Dorsolateral prefrontal cortex (tissue), 122 donors: ENCODE measurements at places on chromosomes 12 and 14.

DNA sequence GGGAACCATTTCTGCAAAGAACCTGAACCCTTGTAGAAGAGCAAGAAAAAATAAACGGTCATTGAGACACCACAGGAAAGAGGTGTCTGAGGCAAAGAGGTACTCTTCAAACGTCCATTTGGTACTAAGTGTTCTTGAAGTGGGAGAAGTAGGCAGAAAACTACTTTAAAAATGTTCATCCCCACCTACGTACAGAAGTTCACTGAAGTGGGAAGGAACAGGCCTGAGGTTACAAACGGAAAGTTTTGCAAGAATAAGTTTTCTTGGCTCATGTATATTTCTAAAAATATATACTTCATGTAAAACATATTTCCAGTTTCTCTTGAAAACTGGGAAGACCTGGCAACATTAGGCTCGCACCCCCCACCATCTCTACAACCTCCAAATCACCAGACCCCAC lies 61.2 kb downstream of the STXBP6 start:
- DNase-seq, result no peak

DNA sequence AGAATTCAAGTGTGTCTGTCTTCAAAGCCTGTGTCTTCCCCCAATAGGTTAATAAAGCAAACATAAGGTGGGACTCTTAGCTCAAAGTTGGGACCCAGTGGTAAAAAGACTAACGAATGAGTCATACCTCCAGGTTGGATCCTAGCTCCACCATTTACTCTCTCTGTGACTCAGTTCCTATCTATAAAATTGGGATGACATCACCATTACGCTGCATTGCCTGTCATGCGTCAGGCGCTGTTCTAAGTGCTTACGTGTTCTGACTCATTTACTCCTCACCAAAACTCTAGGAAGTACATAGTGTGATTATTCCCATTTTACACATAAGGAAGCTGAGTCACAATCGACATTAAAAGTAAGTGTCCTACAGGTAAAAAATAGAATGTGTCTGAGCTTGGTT lies 915.8 kb downstream of the VRK1 start:
- DNase-seq, result no peak

DNA sequence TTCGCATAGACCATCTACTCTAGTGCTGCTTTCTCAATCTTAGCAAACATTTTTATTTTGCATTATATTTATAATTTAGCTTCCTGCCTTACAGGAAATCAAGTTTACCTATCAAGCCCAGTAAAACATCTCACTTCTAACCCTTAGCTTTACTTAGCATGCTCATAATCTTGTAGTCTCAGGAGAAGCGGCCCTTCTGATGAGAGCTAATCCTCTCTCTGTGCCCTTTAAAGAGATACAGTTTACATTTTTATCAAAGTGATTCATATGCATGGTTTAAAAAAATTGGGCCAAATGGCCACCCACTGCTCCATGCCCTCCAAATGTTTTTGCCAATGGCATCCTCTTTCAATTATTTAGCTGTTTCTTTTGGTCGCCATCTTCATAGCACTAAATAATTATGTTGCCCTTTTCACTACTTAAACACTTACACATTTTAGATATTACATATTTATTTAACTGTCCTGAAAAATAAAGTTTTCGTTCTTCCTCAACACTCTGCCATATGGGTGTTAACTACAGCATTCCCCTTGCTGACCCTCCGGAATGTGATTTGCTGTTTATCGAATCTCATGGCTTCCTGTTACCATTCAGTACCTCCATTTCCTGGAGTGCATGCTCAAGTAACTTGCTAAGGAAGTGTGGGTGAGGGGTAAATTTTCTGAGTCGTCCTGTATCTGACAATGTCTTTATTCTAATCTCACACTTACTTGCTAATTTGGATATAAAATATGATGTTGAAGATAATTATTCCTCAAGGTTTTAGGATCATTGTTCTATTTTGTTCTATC lies 29.3 kb downstream of the YLPM1 start:
- no peak for DNase-seq

DNA sequence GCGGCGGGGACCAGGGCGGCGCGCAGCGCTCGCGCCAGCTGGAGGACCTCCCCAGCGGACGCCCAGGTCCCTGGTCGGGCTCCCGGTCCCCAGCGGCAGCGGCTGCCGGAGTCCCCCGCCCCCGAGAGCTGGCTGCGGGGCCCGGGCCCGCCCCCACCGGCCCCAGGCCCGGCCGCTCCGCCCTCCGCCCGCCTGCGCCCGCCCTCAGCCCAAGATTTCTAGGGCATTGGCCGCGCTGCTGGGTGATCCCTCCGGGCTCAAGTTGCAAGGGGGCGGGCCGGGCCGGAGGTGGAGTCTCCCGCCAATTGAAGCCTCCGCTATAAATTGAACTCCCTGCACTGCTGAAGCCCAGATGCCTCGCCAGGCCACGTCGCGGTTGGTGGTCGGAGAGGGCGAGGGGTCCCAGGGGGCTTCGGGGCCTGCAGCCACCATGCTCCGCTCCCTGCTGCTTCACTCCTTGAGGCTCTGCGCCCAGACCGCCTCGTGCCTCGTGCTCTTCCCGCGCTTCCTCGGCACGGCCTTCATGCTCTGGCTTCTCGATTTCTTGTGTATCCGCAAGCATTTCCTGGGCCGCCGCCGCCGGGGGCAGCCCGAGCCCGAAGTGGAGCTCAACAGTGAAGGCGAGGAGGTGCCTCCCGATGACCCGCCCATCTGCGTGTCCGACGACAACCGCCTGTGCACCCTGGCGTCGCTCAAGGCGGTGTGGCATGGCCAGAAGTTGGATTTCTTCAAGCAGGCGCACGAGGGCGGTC lies at the start of gene DIO3:
Gene DIO3, plus strand, starts transcription at position 351 of the 752 bp plus-strand sequence.
- no peak for DNase-seq
